ENCODE measurements at places on chromosomes 16 and 17.

DNA sequence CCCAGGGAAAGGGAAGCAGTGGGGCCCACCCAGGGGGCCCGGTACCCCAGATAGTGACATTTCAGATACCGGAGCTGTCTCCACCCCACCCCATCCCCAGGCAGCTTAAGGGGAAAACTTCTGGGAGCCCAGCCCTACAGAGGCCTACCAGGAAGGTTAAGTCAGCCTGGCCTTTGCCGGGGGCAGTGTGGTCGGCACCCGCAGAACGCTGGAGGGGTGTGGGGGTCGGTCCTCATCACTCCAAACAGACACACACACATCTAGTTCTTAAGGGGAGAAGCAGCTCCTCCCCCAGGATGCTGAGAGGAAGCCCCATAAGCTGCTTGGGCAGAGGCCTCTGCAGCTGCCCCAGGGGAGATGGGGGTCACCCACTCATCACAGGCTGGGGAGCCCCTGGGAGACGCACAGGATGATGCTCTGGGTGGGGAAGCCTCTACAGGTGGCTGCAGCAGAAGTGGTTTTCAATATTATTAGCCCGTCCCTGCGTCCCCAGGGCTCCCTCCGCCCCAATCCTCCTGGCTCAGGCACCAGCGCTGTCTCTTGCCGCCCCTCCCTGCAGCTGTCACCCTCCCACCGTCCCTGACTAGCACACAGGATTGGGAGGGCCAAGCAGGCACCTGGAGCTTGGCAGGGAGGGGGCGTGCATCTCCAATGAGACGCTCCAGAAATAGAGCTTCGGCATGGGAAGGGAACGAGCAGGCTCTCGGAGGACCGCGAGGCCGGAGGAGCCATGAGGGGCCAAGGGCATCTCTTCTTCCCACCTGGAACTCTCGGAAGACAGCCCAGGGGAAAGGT is 1.4 kb upstream of the ABR start:
- DNase-seq: no peak

- peak; percentile 22 for DNase-seq
Measured at GRCh38 chr16:83967838-83968305, at the start of gene NECAB2. Gene NECAB2 (plus strand): TSS chr16:83968244. CDS start chr16:83968649, 405 bp downstream.

GRCh38 chr16:28917095-28917494 is 7.9 kb downstream of the RABEP2 start:
- DNase-seq: peak; percentile 52

- no peak for DNase-seq
Measured at GRCh38 chr16:9330095-9330494, 238.7 kb downstream of the HAPSTR1 start.

DNA sequence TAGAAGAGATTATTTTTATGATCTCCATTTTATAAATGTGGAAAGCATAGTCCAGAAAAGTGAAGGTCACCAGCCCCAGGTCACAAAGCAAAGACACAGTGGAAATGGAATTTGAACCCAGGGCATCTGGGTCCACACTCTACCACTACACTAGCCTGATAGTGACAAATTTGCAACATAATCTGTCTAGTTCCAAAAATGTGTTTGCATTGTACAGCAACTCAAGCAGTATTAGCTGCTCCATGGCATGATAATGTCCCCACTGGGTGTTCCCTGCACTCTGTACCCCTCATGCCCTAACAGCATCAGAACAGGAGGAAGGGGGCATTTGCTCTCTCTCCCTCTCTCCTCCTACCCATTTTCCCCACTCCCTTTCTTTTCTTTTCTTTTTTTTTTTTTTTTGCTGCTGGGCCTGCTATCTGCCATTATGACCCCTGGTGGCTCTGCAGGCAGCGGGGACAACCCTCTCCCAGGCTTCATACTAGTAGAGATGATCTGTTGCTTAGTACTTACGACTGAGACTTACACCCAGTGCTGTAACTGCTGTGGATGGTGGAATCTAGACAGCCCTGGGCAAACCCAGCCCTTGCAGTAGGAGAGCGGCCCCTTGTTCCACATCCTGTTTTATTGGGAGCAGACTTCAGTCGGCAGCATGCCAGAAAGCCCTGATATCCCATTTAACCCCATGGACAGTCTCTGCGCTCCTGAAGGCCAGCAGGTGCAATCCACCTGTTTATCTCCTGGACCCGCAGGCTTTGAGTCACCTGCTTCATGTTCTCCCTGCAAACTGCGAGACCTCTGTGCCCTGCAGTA is 306.3 kb downstream of the SOX9 start:
- DNase-seq: no peak

DNA sequence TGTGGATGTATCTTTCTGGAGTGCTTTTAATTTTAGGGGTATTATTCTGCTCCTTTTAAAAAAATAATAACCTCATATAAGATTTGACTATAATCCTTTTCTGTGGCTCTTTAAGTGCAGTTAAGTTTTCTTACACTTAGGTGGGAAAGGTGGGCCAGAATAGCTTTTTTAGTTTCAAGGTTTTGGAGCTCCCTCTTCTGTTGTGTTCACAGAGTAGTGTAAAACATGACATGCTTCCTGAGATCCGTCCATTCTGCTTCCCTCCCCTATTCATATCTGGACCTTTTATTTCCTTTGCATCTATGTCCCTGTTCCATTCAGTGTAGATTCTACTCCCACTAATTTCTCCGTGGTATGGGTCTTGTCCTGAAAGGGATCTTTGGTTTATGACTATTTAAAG is 12.8 kb downstream of the LRRC36 start:
- peak; percentile 29 for DNase-seq

DNA sequence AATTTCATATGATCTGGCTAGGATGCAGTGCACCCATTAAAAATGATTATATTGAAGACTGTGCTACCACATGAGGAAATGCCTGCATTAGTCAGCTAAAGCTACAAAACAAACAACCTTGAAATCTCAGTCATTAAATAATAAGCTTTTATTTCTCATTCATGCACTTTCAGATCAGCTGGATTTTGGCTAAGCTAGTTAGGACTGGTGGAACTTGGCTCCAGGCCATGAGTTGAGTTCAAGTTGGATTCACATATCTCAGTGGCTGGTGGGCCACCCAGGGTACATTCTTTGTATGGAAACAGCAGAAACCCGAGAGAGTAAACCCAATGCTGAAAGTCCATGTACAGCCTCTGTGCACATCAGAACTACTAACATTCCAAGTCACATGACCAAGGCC is 6.4 kb upstream of the SLFN12L start:
- no peak for DNase-seq

GRCh38 chr17:7019367-7019766 is 3.5 kb upstream of the BCL6B start:
- no peak for DNase-seq

DNA sequence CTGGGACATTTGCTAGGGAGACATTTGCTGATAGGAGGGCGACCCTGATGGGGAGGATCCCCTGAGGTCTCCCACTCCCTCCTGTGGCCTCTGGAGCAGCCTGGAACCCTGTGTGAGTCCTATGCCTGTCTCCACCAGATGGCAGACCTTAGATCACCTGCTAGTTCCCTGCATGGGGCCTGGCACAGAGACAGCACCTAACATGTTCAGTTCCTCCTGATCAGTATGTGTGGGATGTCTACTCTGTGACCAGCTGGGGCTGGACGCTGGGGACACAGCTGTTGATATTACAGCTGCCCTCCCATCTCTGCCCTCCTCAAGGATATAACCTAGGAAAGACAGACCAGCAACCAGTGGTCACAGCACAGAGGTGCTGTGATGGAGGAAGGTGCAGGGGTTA is 1.1 kb upstream of the ADCY7 start:
- DNase-seq: peak; percentile 61

GRCh38 chr17:17770632-17771044 is 66.1 kb downstream of the SREBF1 start:
- DNase-seq: no peak

- DNase-seq: no peak
Measured at GRCh38 chr16:72991211-72991610, 56.7 kb downstream of the ZFHX3 start.

GRCh38 chr16:83403761-83404160 is 404.0 kb upstream of the HSBP1 start:
- no peak for DNase-seq

DNA sequence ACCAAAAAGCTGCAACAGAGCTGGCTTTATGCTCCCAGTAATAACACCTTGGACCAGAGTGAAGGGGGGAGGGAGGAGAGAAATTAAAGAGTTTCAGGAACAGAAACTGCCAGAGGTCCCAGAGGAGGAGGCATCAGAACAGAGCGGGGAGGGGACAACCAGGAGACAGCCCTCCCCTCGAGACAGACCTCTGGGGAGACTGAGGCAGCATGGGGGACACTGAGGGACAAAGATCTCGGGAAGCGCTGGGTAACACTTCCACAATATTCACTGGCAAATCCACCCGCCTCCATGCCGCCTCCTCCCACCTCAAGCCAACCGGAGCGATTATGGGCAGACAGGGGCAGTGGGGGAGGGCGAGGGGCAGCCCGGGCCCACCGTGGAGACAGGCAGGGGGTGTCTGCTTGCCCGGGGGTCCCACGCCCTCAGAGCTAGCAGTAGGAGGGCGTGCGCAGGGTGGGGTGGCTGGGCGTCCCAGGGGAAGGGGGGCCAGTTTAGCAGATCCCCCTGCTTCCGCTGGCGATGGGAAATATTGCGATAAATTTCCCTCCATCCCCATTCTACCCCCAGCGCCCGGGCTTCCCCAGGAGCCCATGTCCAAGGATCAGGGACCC is 1.2 kb downstream of the PCGF2 start:
- DNase-seq: no peak

DNA sequence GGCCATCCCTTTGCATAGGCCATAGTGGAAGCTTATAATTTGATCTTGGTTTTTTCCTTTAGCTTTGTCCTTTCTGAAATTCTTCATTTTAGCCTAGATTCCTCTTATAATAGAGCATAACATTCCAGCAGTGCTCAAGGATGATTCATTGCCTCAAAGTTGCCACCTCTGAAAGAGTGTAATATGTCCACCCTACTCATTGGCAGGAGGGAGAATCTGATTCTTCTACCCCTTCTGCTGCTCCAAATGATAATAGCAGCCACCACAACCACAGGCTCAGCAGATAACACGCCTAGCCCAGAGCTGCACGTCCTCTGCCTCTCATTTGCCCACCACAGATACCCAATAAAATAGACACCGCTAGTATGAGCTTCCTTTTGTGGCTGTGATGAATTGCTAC is 337.4 kb upstream of the HSBP1 start:
- DNase-seq: no peak

- DNase-seq: no peak
Measured at GRCh38 chr16:23485257-23485614, 25.1 kb downstream of the GGA2 start.

DNA sequence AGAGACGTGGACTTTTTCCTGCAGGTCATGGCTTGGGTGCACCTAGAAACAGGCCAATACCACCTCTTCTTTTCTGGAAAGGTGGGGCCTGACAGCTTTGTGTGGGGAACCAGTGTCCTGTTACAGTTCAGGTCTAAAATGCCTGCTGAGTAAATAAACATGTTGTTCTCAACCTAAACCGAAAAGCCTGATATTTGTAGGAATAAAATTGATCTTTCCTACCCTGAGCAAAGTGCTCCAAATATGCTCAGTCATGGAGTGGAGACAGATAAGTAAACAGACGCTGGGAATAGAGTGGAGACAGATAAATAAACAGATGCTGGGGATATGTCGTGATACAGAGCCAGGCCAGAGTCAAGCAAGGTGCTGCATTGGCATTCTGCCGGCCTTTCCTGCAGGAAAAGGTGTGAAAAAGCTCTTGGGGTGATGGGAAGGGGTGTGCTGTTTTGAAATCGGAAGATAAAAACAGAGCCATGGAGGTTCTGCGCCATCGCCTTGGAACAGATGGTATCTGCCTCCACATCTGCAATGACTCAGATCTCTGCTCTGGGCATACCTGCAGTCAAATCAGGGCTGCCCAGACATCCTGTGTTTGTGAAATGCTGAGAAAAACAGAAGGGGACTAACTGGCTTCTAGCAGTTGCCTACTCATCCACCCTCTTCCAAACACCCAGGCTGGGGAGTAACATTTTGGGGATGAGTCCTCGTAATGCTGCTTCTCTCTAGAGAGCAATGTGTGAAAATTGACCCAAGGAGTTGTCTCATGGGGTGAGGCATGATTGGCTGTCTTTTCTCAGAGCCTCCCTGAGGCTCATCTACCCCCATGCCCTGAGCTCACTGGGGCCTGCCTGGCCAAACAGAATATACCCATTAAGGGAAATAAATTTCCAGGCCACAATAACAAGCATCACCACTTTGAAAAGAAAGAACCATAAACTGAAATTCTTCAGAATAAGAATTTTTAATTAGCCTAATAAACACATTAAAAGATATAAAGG is 16.8 kb upstream of the TRPV2 start:
- DNase-seq: peak; percentile 91

- DNase-seq: no peak
Measured at GRCh38 chr17:61362852-61363600, 36.6 kb upstream of the TBX2 start.

GRCh38 chr17:50209472-50210239 is 8.2 kb upstream of the COL1A1 start:
- DNase-seq: no peak

- DNase-seq: no peak
Measured at GRCh38 chr17:916315-916714, 63.3 kb downstream of the NXN start.

DNA sequence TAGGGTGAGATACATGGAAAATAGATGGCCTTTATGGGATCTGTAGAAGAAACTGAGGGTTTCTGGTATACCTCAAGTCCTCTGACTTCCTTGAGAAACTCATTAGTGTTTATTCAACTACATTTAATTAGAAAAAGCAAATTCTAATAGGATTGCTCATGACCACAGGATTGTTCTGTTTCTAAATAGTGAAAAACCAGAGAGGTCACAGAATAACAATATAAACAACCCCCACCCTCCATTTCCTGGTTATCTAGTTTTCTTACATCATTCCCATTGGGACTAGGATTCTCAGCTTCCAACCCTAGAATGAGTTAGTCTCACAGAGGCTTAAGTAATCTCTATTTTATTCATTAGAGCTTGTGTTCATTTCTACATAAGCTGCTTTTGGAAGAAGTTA is 30.0 kb downstream of the SF3B3 start:
- DNase-seq: no peak

DNA sequence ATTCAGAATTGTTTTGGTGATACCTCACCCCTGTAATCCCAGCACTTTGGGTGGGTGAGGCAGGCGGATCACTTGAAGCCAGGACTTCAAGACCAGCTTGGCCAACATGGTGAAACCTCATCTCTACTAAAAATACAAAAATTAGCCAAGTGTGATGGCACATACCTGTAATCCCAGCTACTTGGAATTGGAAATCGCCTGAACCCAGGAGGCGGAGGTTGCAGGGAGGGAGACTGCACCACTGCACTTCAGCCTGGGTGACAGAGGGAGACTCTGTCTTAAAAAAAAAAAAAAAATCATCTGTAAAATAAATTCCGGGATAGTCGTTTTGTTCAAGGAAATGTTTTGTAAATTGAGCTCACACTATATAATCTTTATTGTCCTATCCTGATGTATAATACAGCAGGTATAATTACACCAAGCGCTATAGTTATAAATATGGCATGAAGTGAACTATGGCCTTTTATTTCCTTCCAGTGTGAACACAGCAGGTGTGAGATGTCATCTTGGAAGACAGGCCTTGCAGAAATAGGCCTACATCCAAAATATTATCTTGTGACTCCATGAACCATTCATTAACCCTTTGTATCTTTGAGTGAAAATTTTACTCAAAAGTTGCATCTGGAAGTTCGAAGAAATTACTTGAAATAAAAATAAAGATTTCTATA is 25.4 kb downstream of the PLA2G10 start:
- DNase-seq: no peak
